ENCODE measurements at places on chromosomes 6 and 20.

GRCh38 chr6:11050731-11051130 is 6.6 kb upstream of the ELOVL2 start:
- peak; percentile 44 for DNase-seq

- DNase-seq: peak; percentile 90
Observed at GRCh38 chr6:44234101-44235025, 11.0 kb downstream of the SLC29A1 start.

GRCh38 chr6:32935551-32936238 is 5.1 kb downstream of the HLA-DMB start:
- no peak for DNase-seq

DNA sequence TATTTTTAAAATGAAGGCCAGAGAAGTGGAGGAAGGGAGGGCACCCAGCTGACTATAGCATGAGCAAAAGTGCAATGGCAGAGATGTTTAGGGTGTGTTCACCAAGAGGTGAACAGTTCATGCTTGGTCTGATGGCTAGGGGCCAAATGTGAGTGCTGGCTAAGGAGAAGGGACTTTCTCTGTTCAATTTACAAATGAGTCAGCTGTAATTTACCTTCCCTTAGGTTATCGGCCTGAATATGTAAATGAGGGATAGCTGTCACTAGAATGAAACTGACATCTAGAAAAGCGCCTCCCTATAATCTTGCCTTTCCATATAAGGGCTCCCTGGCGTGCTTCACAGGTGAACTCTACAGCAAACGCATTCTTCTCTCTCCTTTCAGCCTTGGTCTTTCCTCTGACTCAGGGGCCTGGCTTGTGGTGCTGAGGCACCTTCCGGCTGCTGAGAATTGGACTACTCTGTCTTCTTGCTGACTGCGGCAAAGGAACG is 114.7 kb upstream of the BACH2 start:
- no peak for DNase-seq

DNA sequence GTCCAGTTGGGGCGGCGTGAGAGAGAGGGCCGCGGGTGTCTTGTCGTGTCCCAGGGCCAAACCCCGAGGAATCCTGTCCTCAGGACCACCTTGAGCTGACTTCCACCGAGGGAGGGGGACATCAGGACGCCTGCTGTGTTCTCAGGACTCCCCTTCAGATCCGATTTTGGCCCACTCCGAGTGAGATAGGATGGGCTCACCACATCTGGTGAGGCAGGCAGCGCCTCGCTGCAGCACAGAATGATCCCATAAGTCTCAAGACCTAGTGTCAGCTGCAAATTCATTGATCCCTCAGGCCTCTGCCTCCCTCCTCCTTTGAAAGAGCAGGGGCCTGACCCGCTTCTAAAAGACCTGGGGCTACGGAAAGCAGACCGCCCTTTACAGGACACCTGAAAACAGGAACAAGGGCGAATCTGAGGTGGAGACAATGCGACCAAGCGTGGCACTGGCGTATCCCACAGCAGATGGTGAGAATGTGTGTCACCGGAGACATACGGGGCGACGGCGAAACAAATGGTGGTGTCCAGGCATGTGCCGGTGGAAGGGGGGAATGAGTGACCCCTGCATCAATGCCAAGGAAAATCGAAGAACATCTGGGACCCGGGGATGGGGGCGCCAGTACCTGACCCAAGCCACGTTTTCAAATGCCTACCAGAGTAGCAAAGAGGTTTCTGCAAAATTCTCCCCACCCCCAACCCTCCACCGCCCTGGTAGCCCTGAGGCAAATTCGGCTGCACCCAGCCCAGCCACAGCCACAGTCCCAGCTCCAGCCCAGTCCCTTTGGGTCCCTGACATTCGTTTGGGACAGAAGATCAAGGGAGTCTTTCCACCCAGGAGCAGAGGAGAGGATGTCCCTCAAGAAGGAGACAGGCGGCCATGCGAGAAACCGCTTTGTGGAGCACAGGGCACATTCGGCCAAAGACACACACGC is 162.1 kb upstream of the ZNF337 start:
- DNase-seq: no peak

- DNase-seq: peak; percentile 39
Observed at GRCh38 chr20:47273591-47274235, 82.8 kb downstream of the ZMYND8 start.

GRCh38 chr6:157904999-157905398 is 76.7 kb upstream of the SYNJ2 start:
- DNase-seq: no peak

DNA sequence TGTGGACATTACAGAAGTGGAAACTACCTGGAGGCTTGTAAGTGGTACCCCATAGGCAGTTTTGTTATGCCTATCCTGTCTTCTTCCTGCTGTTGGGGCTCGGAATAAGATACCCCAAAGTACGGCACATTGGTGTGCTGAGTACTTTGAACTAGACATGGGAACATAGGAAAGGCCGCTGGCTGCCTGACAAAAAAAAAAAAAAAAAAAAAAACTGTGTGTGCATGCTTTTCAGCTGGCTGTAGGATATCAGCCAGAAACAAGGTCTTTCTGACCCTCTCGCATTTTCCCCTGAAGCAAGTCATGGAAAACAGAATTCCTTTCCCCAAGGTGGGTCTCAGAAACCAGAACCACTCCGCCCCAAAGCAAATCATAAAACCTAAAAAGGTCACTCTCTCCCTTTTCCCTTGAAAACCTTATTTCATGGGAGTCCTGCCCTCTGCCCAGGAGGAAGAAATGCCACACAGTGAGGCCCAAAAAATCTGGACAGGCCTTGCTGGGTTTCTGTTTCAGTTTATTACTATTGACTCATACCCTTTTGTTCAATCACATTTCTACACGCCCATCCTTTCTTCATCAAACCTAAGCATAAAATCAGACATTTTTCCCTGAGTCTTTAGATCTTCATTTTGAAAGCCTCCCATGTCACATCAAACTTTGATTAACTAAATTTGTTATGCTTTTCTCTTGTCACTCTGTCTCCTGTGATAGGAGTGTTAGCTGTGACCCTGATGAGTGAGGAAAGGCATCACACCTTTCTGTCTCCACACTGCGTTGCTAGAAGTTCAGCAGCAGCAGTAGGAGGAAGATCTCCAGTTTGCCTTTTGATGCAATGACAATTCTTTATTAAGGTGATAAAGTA is 17.2 kb downstream of the SLC2A12 start:
- peak; percentile 19 for DNase-seq
